ENCODE measurements at places on chromosomes 4 and X. TPM values are rescaled to one million over a fixed set of nuclear protein-coding genes. Genes with fewer than 3 reads are reported as not detected.

DNA sequence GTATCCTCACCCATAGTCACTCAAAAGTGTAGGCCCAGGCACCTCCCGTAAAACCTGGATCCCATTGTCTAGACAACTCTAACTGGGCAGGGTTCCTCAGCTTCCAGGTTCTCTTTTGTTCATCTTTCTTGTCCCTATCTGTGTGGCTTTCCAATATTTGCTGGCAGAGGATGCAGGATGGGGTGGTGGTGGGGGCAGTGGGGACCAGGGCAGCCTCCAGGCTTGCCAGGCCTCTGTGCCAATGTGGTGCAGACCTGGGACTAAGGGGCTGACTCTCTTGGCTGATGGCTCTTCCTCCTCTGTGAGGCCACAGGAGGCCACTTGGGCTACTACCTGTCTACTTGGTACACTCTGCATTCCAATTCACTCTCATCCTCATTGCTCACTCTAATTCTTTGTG, 76.4 kb downstream of the NBDY start:
- H3K4me1 ChIP-seq = no peaks in the 10 kb centered on the region
- H3K27ac ChIP-seq = no peak overlapping the region
- no peak overlapping the region for H3K4me3 ChIP-seq
- no peaks in the 10 kb centered on the region for H3K36me3 ChIP-seq
- no peak for DNase-seq

DNA sequence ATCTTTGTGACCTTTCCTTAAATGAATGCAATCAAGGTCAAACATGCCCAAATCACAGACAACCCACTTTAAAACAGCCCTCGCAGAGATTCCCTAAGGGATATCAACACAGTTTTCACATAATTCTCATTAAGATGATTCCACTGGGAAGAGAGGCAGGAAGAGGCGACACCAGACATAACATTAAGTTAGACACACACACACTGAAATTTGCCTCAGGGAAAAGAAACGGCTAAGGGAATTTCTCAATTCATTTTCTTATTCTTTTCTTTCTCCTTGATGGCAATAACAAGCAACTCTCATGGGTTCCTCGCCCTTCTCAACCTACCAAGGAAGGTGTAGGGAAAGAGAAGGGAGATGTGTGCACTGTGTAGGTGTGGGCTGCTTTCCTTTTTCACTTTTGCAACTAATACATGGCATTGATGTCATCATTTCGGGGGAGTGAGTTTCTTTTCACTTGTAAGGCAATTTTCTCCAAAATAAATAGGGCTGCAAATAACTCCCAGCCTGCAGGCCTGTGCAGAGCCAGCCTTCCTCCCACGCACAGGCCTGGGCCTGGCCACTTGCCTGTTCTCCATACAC, 41.4 kb downstream of the SOD3 start:
- H3K27me3 ChIP-seq = no peaks in the 10 kb centered on the region
- H3K4me1 ChIP-seq = no peaks in the 10 kb centered on the region
- no peak overlapping the region for H3K4me3 ChIP-seq
- DNase-seq = no peak
- H3K27ac ChIP-seq = no peak overlapping the region

DNA sequence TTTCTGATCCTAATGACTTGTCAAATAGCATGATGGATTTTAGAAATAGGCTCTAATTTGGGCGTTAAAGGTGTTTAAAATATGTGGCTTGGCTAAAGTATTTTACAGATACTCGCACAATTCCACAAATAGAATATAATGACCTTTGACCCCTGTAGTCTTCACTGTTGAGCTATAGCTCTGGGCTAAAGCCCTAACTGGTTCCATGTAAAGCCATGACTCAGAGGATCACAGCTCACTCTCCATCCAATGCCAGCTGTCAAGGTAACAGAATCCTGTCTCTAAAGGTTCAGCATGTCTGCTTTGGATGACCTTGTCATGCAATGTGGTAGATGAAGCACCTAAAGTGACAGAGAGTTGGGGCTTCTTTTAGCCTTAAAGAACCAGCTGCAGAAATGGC, 42.5 kb downstream of the TLR10 start:
- DNase-seq = no peak
- H3K27ac ChIP-seq = no peak overlapping the region

DNA sequence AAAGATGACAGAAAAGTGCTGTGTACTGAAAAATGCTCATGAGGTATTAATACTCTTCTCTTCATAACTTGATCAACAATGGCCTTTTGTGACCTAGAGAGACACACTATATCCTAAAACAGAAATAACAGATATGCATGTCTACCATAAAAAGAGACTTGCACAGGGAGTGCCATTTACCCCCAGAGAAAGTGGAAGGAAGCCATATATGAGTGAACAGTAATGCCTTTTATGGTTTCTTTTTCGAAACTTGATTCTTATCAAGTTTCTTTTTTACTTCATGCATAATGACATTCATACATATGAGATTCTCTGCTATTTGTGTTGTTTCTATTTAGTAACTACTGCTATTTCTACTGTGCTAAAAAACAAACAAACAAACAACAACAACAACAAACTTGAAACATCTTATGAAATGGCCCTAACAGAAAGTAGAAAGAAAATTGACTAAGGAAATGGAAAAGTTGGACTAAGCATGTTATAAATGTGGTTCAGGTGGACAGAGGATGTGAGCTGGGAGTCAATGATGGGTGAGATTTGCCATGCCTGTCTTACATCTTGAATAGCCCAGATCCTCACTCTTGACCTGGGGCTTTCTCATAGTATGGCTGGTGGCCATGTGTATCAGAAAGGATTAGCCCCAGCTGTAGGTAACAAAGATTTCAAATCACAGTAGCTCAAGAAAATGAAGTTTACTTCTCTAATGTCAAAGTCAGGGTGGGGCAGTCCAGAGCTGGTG, 43.8 kb downstream of the GEMIN8 start:
- no peaks in the 10 kb centered on the region for H3K4me1 ChIP-seq
- H3K27ac ChIP-seq = no peak overlapping the region
- H3K36me3 ChIP-seq = no peaks in the 10 kb centered on the region

Gene PPP4R3C
- total RNA-seq = not detected

DNA sequence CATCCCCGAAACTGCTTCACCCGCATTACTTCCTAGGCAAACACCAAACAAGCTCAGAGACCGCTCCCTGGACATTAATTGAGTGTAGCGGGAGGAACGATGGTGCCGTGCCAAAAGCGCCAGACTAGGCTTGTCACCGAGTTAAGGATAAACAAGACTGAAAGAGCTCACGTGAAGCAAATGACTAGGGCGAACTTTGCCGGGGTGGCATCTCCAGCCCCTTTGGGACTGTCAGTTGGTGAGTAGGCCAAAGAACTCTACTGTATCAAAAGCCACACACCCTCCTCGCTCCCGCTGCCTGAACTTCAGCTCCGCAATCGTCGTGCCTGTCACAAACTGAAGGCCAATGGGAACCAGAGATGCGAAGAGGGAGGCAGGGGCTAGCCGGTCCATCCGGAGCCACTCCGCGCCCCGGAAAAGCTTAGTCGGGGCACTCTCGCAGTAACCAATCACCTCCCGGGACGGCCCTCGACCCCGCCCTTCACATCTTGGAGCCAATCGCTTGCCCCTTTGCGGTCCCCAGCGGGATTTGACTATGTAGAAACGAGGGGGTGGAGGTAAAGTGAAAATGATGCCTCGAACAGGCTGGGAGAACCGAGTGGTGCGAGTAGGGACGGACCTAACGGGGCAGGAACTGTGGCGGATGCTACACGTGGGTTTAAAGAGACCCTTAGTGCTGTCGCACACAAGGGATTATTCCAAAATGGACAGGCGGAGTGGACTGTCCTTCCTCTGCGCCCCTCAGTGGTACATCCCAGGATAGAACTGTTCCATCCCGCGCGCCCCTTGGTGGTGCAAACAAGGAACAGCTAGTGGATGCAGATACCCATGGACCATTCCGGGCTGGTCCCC, 37.0 kb upstream of the FAM156A start:
- peaks cover 22% of the 10 kb centered on the region for H3K27me3 ChIP-seq
- peaks cover 18% of the 10 kb centered on the region for H3K4me1 ChIP-seq
- peak overlapping the region; percentile 55 for H3K4me3 ChIP-seq

- no peaks in the 10 kb centered on the region for H3K27me3 ChIP-seq
- no peaks in the 10 kb centered on the region for H3K4me1 ChIP-seq
- no peak overlapping the region for H3K4me3 ChIP-seq
- no peaks in the 10 kb centered on the region for H3K36me3 ChIP-seq
- H3K27ac ChIP-seq = no peak overlapping the region
Observed at GRCh38 chr4:86107112-86107511, 252.7 kb downstream of the MAPK10 start.

Gene GLOD5
- not detected for total RNA-seq

GRCh38 chr4:150581641-150582051, 305 bp upstream of the MAB21L2 start:
- no peaks in the 10 kb centered on the region for H3K27me3 ChIP-seq
- peak overlapping the region; percentile 53 for H3K4me3 ChIP-seq
- no peaks in the 10 kb centered on the region for H3K36me3 ChIP-seq

GRCh38 chrX:71872542-71873458, 37.8 kb upstream of the NHSL2 start:
- H3K27ac ChIP-seq = no peak overlapping the region
- H3K36me3 ChIP-seq = no peaks in the 10 kb centered on the region
- no peak overlapping the region for H3K4me3 ChIP-seq
- peaks cover 5% of the 10 kb centered on the region for H3K27me3 ChIP-seq

Gene SASH3
- total RNA-seq = 19.4 TPM

Gene PAGE2B
- total RNA-seq = not detected

Gene LNX1
- 12.6 TPM for total RNA-seq

Gene AFF1
- total RNA-seq = 112 TPM

Gene RS1
- not detected for total RNA-seq

Gene ITGB1BP2
- total RNA-seq = 0.66 TPM

Gene OPN1MW3
- total RNA-seq = not detected

DNA sequence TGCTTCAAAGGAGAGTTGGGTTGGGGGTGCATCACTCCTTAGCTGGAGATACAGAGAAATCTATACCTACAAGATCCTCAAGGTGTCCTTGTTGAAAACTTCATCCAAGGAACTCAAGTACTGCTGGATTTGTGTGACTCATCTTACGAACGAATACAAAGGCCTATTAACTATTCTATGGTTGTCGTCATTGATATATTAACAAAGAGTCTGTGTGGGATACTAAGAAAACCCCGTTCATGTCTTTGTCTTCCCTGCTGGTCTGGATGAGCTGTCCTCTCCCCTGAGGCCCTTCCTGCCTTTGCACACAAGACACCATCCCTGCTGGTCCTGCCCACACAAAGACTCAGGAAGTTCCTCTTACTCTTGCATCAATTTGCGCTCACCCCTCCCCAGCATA, 54.9 kb upstream of the IRF2 start:
- peaks cover 6% of the 10 kb centered on the region for H3K4me1 ChIP-seq
- H3K36me3 ChIP-seq = no peaks in the 10 kb centered on the region
- H3K27ac ChIP-seq = no peak overlapping the region
- H3K4me3 ChIP-seq = no peak overlapping the region
- no peak for DNase-seq
- no peaks in the 10 kb centered on the region for H3K27me3 ChIP-seq

DNA sequence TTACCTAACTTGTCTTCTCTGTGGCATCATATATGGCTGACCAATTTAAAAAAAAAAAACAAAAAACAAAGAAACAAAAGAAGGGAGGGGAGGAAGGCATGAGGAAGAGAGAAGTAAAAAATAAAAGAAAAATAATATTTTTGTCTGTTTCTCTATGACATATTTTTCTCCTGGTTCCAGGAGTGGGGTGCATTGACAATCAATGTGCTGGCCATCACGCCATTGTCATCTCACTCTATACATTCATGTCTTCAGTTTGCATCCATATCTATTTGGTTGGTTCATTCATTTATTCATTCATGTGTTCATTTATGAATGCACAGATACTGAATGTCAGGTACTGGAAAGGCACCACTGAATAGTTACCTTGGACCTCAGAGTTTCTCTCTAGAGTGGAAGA, 183.4 kb downstream of the DCHS2 start:
- no peak for DNase-seq
- no peaks in the 10 kb centered on the region for H3K4me1 ChIP-seq
- no peak overlapping the region for H3K4me3 ChIP-seq
- H3K27me3 ChIP-seq = no peaks in the 10 kb centered on the region
- H3K27ac ChIP-seq = no peak overlapping the region

Gene CXXC4
- 4.2 TPM for total RNA-seq

Gene FAT4
- total RNA-seq = 22.7 TPM

DNA sequence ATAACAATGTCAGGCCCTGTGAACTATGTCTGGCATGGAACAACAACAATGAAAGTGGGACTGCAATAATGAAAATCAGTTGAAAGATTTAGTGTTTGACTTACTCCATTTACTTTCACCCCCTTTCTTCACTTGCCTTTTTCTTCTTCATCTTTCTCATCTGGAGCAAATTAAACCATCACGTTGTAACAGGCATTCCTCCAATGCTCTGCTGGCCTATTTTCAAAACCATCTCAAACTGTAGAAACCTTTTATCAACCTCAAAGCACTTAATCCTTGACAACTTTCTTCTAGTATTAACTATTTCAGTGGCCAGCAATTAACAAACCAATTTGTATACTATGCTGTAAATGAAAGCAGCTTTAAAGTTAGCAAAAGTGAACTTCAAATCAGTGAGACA, 8.3 kb downstream of the KLHL13 start:
- no peaks in the 10 kb centered on the region for H3K36me3 ChIP-seq
- H3K27me3 ChIP-seq = no peaks in the 10 kb centered on the region
- DNase-seq = no peak
- H3K27ac ChIP-seq = no peak overlapping the region

DNA sequence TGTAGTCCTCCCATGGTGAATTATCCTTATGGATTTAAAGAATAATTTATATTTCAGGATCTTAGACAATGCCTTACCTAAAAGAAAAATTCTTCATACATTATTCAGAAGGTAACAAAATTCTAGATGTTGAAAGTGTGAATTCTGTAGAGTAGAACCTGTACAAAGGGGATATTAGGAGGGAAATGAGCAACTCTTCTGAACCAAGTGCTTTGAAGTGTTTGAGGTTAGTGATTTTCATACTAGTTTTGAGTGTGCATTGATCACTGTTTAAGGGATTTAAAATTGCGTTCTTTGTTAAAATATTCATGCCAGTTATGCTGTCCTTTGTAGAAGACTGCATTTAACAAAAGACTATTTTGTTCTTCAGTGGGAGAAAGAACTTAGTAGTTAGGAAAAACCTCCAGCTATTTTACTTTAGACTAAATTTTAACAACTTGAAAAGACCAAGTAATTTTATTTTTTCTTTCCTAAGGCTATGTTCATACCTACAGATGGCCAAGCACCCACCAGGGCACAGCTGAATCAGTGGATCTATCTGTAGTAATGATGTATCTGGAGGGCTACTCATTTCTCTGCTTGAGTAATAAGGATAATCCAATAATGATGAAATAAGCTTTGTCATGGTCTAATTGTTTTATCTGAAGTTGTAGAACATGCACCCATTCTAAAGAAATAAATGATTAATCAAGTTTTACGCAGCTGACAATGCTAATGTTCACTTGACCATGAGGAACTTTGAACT, 134.3 kb upstream of the RPS6KA6 start:
- no peak for DNase-seq
- H3K4me1 ChIP-seq = no peaks in the 10 kb centered on the region
- H3K4me3 ChIP-seq = no peak overlapping the region
- no peak overlapping the region for H3K27ac ChIP-seq
- H3K27me3 ChIP-seq = no peaks in the 10 kb centered on the region
